ENCODE measurements at places on chromosomes 12 and 14.

DNA sequence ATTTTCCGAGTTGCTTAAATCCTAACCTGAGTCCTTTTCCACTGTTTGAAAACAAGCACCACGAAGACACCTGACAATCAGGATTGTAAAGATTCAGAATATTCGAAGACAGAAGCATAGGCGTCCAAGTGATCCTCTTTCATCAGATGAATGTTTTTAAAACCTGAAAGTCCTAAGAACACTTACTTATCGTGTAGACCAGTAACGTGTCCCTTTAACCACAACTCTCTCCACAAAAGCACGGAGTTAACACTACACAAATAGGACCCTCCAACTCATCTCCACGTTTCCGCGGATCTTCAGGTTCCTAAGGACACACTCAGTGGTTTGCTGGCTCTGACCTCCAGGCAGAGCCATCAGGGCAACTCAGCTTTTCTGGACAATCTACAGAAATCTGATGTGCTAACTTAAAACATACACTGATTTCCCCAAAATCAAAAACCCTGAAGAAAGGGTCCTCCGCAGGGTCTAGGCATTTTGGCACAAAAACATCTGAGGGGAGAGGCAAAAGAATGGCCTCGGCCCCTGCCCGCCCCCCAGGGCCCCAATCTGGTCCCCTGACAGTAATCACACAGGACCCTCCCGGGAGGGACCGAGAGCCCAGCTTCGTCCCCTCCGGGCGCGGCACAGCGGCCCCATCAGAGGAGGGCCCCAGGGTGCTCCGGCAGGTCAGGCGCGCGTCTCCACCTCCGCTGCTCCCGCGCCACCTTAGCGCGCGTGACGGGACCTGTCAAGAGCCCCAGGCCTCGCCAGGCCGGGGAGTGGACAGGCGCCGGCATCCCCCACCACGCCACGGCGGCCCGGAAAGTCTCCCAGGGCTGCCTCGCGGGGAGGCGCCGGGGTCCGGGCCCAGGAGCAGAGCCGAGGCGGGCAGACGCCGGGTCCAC lies 925 bp downstream of the DICER1 start:
- DNase-seq: peak; percentile 40

DNA sequence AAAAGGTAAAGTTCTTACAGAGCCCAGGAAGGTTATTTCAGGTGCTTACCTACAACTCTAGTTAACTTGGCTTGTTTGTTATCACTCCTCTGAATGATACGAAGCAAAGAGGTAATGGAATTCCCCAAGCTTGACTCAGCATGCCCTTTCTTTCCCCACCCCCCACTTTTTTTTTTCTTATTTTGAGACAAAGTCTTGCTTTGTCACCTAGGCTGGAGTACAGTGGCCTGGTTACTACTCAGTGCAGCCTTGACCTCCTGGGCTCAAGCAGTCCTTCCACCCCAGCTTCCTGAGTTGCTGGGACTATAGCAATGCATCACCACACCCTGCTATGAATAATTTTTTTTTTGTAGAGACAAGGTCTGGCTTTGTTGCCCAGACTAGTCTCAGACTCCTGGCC lies 17.1 kb upstream of the YBX3 start:
- no peak for DNase-seq

- DNase-seq: no peak
Measured at GRCh38 chr12:11959117-11959823, 111.5 kb upstream of the BCL2L14 start.

GRCh38 chr12:96015672-96016071 lies 19.5 kb upstream of the HAL start:
- DNase-seq: no peak

DNA sequence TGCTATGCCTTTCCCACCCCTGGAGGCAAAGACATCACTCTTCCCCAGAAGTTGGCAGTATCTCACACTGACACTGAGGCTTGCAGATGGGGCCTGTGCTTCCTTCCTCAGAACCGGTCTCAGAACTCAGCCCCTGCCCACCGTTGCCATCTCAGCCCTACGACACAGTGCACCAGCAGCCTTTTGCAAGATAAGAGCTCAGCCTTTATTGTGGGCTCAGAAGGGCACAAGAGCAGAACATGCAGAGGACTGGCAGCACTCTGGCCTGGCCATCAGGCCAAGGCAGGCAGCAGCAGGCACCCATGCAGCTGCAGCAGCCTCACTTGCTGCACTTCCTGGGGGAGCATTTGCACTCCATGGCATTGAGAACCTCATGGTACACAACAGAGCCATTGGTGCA lies 3.6 kb upstream of the ANO2 start:
- DNase-seq: no peak

- DNase-seq: no peak
Measured at GRCh38 chr12:31773867-31774266, 45.0 kb upstream of the AMN1 start.

GRCh38 chr14:38250331-38250730 lies 5.6 kb downstream of the CLEC14A start:
- DNase-seq: no peak

- DNase-seq: no peak
Measured at GRCh38 chr12:130862161-130862560, 9.7 kb upstream of the RAN start.

DNA sequence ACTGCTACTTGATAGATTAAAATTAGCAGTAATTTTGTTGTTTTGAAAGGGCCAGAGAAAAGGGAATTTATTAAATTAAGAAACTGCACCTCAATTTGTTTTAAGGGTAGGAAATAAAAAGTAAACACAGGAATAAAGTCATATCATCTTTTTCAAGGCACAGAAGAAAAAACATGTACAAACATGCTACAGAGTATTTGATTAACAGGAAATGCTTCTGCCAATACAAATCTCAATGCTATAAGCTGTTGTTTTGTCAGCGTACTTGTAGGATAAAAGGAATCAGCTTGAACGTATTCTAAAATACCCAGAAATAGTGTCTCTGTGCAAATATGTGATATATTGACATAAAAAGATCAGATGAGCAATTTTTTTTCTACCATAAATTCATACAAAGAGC lies 474.0 kb upstream of the MGAT4C start:
- DNase-seq: no peak

GRCh38 chr12:88420457-88420856 lies 159.8 kb downstream of the KITLG start:
- no peak for DNase-seq

DNA sequence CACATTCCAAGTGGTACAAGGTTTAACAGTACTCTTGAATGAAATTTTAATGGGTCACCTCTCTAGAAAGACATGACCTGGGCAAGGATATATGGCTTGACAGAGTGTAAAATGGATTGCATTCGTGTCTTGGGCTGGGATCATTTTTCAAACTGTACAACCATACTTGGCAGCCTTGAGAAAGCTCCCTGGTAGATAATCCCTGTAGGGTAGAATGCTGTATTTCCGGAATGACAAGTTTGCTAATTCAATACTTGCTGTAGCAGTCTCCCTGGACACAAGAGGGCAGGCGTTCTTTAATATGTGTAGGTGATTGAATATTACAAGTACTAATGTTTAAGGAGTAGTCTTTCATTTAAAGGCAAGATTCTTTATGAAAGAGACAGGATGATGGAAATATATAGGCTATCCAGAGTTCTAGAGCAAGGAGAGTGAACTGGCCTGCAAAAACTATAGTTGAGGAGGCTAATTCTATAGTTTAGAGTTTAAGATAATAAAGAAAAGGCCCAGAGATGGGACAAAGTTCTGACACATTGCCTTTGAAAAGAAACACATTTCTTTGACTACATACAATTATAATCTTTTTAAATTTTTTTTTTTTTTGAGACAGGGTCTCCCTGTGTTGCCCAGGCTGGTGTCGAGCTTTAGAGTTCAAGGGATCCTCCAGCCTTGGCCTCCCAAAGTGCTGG lies 53.4 kb downstream of the PLBD1 start:
- no peak for DNase-seq

- no peak for DNase-seq
Measured at GRCh38 chr12:64392221-64392620, 1.7 kb upstream of the C12orf56 start.

- no peak for DNase-seq
Measured at GRCh38 chr12:97994746-97995484, 520.5 kb upstream of the TMPO start.

DNA sequence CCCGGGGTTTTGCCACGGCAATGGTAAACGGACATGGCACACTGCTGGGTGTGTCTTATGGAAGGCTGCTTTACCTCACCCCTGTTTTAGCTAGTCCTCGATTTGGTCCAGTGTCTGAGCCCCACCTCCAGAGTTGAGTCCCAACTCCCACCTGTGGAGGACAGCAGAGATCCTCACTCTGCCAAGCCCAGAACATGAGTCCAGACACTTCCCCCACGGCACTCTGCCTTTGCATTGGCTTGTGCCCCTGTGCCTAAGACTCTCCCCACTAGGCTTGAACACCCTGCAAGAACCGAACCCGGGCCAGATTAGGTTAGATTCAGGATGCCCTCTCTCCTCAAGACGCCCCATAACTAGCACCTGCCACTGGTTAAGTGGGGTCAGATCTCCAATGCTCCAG lies 59.8 kb upstream of the C14orf180 start:
- no peak for DNase-seq

GRCh38 chr12:132503618-132504204 lies 13.8 kb downstream of the FBRSL1 start:
- DNase-seq: no peak

DNA sequence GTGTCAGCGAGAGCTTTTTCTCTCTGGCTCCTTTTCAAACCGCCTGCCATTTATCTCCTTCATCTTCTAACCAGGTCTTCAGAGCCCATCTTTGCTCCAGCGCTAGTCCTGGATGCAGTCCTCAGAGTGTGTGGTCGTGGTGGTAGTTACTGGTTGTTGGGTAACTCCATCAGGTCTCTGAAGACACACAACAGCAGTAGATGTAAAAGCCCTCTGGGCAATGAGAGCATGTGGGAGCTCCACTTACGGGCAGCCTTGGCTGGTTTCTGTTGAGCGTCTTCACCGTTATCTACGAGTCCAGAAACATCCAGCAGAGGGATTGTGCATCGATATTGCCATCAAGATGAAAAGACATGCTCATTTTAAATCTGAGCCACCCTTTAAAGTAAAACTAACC lies 61.2 kb downstream of the FBXL14 start:
- peak; percentile 23 for DNase-seq

DNA sequence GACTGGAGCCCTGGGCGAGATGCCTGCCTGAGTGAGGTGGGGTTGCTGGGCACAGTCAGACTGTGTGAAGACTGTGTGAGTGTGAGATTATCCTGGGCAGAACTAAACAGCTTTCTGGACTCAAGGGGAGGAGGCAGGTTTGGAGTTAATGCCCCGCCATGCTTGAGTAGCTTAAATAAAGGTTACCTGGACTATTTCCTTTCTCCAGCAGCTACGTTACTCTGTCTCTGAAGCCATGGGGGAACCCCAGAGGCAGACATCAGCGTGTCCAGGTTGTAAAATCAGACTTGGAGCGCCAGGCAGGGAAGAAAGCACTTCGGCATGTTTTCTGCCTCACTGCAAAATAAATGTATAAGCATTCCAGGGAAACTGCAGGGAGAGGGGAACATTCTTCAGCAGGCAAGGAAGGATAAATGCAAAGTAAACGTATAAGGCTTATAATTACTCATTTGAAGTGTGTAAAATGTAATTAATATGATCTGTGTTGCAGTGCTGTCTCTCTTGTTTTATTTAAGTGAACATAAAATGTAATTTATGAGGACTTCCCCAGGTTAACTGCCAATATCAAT lies 129.7 kb downstream of the CHST11 start:
- DNase-seq: no peak

GRCh38 chr12:107337346-107338095 lies 244.2 kb upstream of the CRY1 start:
- peak; percentile 47 for DNase-seq

DNA sequence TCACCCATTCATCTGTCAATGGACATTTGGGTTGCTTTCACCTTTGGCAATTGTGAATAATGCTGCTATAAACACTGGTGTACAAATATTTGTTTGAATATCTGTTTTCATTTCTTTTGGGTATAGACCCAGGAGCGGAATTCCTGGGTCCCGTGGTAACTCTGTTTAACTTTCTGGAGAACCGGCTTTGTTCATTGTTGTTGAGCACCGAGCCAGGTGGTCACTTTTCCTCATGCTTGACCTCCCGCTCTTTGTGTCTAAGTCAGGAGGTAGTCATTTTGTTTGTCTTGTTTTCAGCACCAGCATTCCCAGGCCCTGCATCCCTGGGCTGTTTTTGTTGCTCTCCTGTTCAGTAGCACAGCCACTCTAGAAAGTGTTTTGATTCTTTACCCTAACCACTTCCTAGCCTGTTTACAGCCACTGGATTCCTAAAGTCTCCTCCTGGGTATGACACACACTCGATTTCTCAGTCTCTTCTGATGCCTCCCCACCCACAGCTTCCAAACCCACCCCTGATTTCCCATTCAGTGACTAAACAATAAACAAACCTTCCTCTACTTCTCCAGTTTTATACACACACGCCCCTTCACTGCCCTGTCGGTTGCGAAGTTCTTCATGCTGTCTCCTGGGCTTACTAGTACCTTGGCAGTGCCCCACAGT lies 37.9 kb downstream of the B4GALNT3 start:
- DNase-seq: no peak

DNA sequence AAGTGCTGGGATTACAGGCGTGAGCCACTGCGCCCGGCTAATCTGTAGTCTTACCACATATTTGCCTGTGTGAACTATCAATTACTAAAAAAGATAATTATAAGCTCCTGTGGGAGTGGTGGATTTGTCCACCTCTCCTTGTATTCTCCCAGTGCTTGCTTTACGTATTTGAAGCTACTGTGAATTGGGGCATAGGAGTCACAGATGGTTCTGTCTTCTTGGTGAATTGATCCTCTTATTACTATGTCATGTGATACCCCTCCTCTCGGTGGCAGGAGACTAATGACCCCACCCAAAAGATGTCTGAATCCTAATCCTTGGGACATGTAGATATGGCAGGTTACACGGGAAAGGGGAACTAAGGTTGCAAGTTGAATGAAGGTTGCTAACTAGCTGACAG lies 11.8 kb downstream of the GPR132 start:
- DNase-seq: no peak

GRCh38 chr12:89166525-89166934 lies 185.8 kb downstream of the DUSP6 start:
- DNase-seq: no peak

DNA sequence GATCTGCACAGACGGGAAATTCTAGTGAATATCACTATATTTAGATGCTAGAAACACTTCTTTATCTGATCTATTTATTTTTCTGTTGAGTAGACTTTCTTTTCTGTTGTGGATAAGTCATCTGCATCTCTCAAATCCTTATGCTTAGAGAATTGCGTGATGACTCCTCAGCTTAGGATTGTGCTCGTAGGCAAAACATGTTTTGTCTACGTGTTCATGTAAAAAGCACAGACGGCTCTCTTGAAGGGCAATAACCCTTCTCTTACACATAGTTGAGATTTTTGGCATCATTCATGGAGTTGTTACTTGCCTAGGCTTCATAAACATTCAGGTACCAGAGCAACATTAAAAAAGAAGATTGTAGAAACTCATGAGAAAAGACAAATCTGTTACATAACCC lies 18.6 kb downstream of the PPFIBP1 start:
- no peak for DNase-seq
